ENCODE measurements at places on chromosomes 16 and 17.

- no peak for DNase-seq
Measured at GRCh38 chr17:21368545-21369246, 7.5 kb upstream of the KCNJ12 start.

GRCh38 chr16:28000314-28001169 lies 63.0 kb downstream of the GSG1L start:
- no peak for DNase-seq

- no peak for DNase-seq
Measured at GRCh38 chr17:83094291-83094690, 14.9 kb downstream of the METRNL start.

- DNase-seq, result no peak
Measured at GRCh38 chr17:48012654-48013053, 24.9 kb downstream of the COPZ2 start.

DNA sequence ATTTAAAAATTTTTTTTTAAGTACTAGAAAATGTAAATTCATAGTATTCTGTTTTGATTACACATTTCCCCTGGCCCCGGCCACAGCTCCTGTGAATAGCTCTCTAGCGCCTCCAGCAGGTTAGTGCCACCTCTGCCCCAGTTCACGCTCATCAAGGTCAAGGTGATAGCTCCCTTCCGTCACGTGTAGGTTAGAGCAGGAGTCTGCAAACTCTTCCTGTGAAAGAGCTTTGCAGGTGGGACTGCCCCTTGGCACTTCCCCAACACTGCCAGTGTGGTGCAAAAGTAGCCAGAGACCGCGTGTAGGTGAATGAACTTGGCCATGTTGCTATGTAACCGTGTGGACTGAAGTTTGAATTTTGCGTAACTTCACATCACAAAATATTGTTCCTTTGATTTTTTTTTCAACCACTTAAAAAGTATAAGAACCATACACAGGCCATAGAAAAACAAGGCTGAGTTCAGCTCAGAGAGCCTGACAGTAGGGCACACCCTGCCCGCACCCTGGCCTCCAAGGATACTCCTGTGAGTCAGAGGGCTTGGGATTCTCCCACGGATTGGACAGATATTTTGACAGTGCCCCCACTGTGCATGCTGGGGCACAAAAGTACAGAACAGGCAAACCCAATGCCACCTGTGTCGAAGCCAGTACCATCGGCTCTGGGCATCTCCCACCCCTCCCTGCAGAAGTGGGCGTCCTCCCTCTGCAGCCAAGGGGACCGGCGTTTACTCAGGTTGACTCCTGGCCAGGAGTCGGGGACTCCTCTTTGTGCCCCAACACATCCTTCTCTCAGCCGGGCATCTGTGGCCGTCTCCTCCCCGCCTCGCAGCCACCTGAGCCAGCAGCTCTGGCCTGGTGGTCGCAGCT lies 92.0 kb upstream of the CHMP6 start:
- no peak for DNase-seq
